Right cardiac atrium (tissue), 5 donors: ENCODE measurements at places on chromosomes 6 and 20. TPM values are rescaled to one million over a fixed set of nuclear protein-coding genes. Genes with fewer than 3 reads are reported as not detected.

GRCh38 chr6:36904114-36904513, 18.4 kb downstream of the C6orf89 start:
- DNase-seq: no peak

DNA sequence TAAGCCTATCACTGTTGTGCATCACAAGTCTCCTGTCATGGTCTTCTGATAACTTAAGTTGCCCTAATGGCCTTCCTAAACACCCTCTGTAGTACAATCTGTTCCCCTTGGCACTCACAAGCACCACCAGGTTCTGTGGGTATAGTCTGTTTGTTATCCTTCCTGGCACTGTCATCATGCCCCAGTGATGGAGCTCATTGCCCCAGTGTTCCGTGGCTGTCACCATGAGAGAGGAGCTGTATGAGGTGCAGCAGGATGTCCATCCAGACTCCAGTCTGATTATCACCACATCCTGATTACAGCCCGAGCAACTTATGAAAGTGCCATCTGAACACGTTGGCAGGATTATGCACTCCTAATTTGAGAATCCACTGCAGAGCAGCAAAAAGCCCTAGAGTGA, 380.1 kb downstream of the FRK start:
- DNase-seq: no peak

GRCh38 chr6:166275714-166276166, 32.5 kb downstream of the PRR18 start:
- peak; percentile 84 for DNase-seq

DNA sequence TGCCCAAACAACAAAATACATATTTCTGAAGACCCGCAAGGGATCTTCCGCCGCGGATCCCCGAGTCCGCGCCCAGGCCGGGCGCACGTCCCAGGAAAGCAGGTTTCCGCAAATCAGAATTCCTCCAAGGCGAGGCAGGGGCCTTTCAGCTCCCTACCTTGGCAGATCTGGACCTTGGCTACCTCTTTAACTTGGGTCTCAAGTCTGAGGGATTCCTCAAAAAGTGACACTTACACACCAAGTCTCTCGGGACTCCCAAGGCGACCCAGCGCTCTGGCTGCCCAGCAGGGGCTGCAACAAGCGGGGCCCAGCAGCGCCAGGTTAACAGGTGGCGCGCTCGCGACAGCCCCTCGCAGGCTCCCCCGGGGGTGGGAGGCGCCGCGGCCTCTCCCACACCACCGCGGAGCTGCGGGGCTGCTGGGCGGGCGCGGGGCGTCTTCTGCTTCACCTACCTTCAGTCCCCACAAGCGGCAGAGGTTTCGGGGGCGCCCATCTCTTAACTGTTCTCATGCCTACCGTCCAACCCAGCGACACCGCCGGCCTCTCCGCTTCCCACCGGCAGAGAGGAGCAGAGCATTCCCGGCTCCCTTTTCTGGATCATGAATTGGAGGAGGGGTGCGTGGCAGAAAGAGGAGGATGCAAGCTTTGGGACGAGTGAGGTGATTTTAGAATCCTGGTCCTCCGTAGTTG, 414 bp downstream of the SIM1 start:
- DNase-seq: no peak

- DNase-seq: no peak
Measured at GRCh38 chr6:165689699-165690098, 26.7 kb upstream of the PDE10A start.

DNA sequence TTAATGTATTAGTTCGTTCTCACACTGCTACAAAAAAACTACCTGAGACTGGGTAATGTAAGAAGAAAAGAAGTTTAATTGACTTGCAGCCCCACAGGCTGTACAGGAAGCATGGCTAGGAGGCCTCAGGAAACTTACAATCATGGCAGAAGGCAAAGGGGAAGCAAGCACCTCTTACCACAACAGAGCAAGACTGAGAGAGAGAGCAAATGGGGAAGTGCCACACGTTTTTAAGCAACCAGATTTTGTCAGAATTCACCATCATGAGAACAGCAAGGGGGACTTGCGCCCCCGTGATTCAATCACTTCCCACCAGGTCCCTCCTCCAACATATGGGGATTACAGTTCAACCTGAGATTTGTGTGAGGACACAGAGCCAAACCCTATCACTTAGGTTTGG, 70.8 kb upstream of the SRSF6 start:
- no peak for DNase-seq

GRCh38 chr6:131838051-131838450, 30.2 kb downstream of the ENPP1 start:
- DNase-seq: no peak

- no peak for DNase-seq
Measured at GRCh38 chr6:36227379-36228228, 31.1 kb downstream of the BRPF3 start.

DNA sequence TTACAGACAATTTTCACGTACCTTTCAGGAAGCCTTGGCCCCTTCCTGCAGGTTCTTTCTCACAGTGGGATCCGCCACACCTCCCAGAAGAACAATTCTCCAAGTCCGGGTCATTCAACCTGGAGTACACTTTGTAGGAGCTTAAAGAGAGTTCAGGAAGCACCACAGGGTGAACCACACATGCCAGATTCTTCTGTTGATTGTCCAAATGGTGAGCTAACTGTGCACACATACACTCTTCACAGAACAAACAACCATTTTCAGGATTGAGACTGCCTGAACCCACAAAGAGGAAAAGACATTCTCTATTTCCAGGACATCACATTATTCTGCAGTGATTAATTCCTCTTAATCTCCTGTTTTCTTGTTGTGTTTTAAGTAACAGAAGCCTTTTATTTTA, 51.0 kb downstream of the SCGN start:
- DNase-seq: no peak

GRCh38 chr6:48750861-48751260, 639.9 kb upstream of the PTCHD4 start:
- DNase-seq: no peak

DNA sequence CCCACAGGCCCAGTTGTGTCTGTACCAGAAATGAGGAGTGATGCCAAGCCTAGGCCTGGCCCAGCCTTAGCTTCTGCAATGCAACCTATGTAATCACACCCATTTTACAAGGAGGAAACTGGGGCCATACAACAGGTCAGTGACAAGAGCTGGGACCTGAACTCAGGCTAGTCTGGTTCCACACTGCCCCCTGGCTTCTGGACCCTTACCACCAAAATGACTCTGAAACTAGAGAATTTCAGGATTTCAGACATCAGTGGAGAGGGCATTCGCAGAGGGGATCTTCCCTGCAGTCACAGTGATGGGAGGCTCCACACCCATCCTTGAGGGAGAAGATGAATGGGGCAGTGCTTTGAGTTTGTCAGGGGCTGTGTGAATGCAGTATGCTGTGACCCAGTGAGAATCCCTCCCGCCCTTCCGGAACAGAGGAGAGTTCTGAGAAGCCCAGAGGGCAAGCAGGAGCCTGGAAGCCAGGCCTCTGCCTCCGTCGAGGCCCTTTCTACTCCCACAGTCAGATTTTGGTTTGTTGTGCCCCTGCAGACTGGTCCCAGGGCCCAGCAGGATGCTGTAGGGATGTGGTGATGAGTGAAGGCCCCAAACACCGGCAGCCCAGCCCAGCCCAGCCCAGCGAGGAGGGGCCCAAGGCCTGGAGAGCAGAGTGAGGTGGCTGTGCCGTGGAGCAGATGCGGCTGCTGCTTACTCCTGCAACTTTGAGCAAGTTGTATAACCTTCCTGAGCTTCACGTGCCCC, 48.1 kb upstream of the MYL9 start:
- DNase-seq: no peak

DNA sequence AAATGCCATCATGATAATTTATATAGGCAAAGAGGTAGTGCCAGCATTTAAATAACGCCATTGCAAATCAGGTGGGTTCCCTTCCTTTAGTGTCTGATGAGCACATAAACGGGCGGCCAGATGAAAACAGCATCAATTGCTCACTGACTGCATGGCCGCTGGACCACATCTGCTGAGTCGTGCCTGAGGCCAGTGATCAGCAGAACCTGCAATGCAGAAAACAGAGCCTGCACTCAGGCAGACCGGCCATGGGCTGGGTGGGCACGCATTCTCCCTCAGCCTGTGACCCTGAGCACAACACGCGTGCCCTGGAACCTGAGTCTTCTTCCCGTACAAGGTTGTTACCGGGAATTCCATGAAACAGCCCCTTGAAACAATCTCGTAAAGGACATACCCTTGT, 144.0 kb upstream of the THBS2 start:
- DNase-seq: no peak

DNA sequence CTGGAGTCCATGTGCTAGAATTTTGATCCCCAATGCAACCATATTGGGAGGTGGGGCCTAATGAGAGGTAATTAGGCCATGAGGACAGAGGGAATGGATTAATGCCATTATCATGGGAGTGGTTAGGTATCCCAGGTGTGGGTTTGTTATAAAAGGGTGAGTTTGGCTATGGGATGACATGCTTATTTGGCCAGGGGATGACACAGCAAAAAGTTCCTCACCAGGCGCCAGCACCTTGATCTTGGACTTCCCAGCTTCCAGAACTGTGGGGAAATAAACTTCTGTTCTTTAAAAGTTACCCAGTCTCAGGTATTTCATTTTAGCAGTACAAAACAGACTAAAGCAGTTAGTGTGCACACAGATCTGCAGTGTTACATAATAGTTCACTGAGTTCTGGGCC, 84.1 kb downstream of the ADGB start:
- no peak for DNase-seq

- DNase-seq: no peak
Measured at GRCh38 chr6:76124018-76124417, 51.6 kb upstream of the IMPG1 start.

DNA sequence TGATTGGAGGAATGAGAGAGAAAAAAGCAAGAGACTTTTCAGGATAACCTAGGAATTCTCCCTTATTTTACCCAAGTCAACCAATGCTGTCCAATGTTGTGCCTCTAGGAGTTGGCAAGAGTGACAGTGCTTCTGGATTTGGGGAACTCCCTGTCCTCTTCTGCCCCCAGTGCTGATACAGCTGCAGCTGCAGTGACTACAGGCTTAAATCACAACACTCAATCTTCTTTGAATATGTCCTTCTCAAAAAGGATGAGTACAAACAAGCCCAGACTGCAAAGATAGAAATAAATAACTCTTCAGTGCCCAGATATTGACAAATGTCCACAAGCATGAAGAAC, 141.0 kb upstream of the COL21A1 start:
- DNase-seq: no peak

GRCh38 chr6:155493026-155493693, 37.5 kb upstream of the NOX3 start:
- no peak for DNase-seq

DNA sequence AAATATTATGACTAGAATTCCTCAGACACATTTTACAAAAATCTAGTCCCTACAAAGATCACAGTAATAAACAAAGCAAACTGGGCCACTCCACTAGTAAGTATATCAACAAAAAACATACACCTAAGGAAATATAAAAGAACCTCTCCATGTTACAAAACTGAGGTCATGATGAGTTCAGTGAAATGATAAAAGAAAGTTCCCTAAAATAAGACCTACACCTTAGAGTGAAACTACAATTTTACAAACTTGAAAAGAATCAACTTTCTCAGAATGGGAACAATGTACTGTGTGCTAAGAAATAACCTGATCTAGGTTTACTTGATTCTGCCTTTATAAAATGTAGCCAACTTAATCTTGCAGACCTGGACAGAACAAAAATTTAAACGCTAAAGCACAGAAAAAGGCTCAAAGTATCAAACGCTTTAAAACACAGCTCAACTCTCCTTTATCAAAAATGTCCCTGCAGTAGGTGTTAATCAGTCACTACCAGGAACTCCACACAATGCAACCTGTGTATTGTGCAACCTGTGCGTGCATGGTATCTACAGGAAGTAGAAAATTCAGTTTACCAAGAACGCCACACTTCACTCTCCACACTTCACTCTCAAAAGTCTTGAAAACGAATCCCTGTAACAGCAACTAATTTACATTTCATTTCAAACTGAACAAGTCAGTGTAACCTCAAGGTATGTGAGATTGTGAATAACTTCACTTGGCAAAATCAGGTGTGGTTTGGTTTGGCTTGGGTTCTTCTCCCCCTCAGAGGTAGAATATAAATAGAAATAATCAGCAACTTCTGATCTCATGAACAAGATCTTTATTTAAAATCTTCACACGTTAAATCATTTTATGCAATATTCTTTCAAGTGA, 1.8 kb downstream of the RALGAPA2 start:
- DNase-seq: no peak

GRCh38 chr6:92777146-92777740, 642.1 kb downstream of the EPHA7 start:
- DNase-seq: no peak

GRCh38 chr20:40718982-40719729, 30.1 kb upstream of the MAFB start:
- no peak for DNase-seq

EYA2 gene
- total RNA-seq: 3.7 TPM

SLC22A7 gene
- not detected for total RNA-seq

PLN gene
- 1,090 TPM for total RNA-seq

ZBTB46 gene
- total RNA-seq: 16.7 TPM

FNDC1 gene
- total RNA-seq: 1.3 TPM

TMEM170B gene
- 5.5 TPM for total RNA-seq

SAMD10 gene
- total RNA-seq: 3.3 TPM

PPP1R3G gene
- 19.5 TPM for total RNA-seq

CEBPB gene
- 64.5 TPM for total RNA-seq
